Fibroblast of villous mesenchyme (primary cell): ENCODE measurements at places on chromosomes 2 and 18. TPM values are rescaled to one million over a fixed set of nuclear protein-coding genes. Genes with fewer than 3 reads are reported as not detected.

DNA sequence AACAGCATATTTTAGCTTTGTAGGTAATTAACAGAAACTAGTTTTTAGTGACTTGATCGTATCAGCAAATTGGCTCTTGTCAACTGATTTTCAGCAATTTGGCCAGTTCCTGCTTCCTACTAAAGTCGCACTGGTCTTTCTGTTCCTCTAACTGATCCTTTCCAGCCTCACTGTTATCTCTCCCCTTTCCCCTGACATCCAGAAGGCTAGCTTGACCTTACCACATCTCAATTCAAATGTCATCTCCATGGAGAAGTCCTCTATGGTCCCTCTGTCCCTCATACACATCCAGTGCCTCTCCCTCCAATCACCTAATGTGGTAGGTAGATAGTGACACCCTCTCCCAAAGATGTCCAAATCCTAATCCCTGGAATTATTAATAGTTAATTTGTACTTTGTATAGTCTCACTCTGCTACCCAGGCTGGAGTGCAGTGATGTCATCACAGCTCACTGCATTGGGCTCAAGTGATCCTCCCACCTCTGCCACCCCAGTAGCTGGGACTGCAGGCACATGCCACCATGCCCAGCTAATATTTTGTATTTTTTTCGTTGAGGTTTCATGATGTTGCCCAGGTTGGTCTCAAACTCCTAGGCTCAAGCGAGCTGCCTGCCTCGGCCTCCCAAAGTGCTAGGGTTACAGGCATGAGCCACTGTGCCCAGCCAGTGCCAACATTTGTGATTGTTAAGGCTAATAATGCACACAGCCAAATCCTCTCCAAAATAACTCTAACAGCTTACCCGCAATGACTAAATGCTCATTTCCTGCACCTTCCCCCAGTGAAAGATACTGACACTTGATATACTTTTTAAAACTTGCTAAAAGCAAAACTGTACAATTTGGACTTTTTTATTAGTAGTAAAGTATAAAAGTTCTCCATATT lies 16.9 kb downstream of the PSTPIP2 start:
- DNase-seq: no peak

DNA sequence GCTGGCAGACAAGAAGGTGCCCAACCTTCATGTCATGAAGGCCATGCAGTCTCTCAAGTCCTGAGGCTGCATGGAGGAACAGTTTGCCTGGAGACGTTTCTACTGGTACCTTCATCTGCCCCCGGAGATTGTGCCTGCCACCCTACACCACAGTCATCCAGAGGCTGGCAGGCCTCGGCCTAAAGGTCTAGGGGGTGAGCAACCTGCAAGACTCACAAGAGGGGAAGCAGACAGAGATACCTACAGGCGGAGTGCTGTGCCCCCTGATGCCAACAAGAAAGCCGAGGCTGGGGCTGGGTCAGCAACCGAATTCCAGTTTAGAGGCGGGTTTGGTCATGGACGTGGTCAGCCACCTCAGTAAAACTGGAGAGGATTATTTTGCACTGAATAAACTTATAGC lies 12.0 kb upstream of the SERTAD2 start:
- no peak for DNase-seq

Gene AKAIN1
- total RNA-seq: not detected in 2 replicates

Gene PRKD3
- total RNA-seq: 59.9 and 85.9 TPM in 2 replicates

Gene MEMO1
- total RNA-seq: 34.8 and 47.1 TPM in 2 replicates

DNA sequence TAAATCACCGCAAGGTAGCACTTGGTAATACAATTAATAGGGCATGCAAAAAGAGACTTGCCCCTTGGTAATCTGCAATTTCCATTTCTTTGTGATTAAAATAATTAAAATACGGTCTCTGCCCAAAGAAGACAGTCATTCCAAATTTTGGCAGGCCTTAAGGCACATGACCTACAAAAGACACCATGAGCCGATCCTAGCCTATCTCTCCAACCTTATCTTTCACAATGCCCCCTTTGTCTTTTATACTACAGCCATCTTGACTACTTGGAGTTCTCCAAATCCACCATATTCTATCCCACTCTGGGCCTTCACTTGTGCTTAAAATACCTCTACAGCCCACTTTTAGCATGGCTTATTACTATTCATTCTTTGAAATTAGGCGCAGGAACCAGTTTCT lies 23.3 kb downstream of the CFAP210 start:
- DNase-seq: no peak

Gene SERPINB7
- total RNA-seq: 6.1 and 13.0 TPM in 2 replicates

Gene SLC66A2
- total RNA-seq: 23.3 and 28.3 TPM in 2 replicates

DNA sequence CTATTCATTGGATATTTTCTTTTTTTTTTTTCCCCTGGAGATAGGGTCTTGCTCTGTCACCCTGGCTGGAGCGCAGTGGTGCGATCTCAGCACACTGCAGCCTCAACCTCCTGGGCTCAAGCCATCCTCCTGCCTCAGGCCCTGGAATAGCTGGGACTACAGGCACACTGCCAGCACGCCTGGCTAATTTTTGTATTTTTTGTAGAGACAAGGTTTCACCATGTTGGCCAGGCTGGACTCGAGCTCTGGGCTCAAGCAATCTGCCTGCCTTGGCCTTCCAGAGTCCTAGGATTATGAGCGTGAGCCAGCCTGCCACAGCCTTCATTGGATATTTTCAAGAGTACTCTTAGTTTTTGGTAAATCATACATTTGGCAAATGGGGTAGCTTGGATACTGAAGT lies 9.0 kb upstream of the MCFD2 start:
- DNase-seq: no peak
